Ureter (tissue), 1 donor: ENCODE measurements at places on chromosomes 6 and 20.
A peak's percentile ranks its signal among the peaks of the same experiment; 100 is the strongest.

GRCh38 chr6:1575210-1576041 lies 34.3 kb upstream of the FOXC1 start:
- no peak for DNase-seq

DNA sequence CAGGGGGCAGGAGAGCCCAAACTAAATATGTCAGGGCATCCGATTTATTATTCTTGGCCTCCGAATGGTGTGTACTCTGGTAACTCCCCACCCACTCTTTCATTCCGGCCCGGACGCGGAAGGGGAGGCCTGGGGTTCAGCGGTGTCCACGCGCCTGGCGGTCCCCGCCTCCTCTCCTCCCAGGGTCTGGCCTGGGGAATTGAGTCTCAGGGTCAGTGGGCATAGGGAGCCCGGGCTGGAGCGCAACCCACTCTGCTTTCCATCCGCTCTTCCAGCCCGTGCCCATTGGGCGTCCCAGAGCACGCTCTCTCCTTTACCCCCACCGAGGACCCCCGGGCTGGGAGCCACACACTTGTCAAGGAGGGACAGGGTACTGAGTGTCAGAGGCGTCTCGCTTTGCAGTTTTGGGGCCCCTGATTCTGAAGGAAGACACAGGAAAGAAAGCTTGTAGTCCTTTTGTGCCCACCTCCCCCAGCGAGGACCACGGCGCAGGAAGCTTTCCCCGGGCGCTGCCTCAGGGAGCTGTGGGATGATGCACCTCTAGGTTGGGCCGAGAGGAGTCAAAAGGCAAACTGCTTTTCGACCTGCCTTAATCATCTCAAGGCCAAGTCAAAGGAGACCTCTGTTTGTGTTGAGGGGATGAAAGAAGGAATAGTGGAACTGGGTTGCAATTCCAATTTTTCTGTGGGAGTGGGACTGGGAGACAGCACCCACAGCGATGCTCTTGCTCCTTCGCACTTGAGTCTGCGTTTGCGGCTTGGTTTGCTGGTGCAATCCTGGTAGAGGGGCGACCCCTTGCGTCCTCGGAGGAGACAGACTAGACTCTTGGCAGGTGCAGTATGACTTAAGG lies 2.5 kb downstream of the RSPO3 start:
- DNase-seq: peak; percentile 72

GRCh38 chr20:35472209-35472608 lies 16.8 kb downstream of the CEP250 start:
- DNase-seq: no peak

DNA sequence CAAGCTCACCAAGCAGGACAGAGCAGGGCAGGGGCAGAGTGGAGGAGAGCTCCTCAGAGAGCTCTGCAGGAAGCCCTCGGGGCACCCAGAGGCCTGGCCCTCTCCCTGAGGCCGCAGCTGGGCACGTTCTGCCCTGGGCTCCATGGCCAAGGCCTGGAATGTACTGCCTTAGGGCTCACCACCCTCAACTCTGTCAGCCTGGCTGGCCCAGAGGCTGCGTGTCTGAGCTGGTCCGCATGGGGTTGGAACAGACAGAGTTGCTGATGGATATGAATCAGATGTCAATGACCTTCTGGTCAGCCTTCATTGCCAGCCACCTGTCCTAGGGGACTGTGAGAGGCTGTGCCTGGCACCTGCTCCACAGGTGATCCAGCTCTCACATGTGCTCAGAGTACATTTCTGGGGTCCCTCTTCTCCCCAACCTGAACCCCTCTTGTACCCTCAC lies 33.2 kb upstream of the PCMTD2 start:
- DNase-seq: peak; percentile 58

- DNase-seq: no peak
Observed at GRCh38 chr20:15091421-15092037, 754.1 kb upstream of the FLRT3 start.

GRCh38 chr6:56977192-56977591 lies 22.3 kb downstream of the BEND6 start:
- no peak for DNase-seq

DNA sequence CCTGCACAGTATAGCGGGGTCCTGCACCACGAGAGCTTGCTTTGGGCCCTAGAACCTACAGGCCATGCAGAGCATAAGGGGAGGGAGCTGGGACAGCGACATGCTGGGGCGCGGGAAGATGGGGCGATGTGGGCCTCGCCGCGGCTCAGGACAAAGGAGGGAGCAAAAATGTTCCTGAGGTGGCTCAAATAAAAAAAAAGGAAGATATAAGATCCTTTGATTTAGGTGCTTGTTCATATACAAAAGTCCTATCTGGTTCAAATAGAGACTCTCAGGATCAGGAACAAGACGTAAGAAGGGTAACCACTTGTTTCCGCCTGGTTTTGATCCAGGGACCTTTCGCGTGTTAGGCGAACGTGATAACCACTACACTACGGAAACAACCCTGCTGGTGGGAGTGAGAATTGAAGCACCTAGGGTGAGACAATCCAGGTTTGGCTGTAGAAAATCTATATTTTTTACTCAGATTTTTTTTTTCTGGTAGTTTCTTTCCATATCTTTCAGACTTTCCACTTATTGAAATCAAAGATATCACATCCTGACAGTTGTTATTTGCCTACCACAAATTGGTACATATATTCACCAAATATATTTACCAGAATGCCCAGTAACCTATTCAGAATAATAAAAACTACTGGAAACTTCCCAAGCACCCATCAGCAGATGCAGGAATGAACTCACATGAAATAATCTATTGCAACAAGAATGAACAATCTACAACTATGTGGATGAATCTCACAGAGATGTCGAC lies 177.9 kb upstream of the ZNF184 start:
- no peak for DNase-seq

DNA sequence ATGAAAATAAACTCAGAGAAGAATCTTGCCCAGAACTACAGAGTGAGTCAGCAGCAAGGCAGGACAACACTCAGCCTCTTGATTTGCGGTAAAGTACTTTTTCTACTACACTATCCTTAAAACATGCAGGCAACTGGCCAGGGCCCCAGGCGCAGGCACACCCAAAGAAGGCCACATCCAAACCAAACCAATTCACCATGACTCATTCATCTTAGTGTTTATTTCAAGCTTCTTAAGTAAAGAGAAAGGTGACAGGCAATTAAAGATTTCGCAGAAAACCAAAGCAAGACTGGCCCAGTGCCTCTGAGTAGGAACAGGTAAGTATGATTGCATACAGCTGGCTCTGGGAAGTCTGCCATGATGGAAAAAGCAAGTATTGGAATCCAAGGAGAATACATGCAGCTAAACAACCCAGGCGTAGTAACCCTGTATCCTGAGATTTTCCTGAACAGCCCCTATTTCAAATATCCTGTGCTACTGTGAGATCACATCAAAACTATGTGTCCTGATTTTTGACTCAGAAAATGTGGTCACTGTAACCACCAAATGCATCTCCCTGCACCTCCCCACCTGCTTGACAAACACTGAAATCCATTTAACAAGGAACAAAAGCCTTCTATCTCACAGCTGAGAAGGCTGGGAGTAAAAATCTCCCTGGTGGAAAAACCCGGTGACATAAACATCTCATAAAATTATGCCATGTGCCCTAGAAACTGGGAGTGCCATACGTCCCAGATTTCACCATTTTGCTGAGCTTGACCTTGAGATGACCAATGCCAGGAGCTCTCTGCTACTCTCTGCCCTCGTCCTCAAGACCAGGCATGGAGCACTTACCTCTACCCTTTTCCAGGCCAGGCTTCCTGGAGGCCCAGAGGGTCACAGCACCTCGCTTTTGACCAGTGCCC lies 12.4 kb downstream of the WFDC3 start:
- peak; percentile 93 for DNase-seq

GRCh38 chr20:39547546-39548408 lies 585.6 kb downstream of the DHX35 start:
- no peak for DNase-seq
